Effector memory CD8-positive, alpha-beta T cell (primary cell): ENCODE measurements at places on chromosomes 2 and 18.

- no peak for DNase-seq
Measured at GRCh38 chr2:175577368-175577970, 396.0 kb upstream of the ATP5MC3 start.

DNA sequence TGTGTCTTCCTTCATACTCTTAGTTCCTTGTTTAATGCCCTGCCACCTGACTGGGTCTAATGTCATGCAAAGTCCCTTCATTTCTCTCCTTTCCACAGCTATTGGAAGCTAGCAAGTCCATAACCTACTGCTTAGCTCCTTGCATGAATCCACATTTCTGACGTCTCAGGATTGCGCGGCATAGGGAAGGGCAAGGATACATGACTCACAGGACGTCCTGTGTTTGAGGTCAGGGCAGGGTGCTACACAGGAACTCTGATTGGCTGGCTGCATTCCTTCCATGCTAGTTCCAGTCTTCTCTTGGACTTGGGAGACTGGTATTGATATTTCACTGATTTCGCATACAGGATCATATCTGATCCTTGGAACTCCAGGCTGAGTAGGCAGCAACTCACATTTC lies 137.9 kb downstream of the CDH2 start:
- DNase-seq, result no peak

DNA sequence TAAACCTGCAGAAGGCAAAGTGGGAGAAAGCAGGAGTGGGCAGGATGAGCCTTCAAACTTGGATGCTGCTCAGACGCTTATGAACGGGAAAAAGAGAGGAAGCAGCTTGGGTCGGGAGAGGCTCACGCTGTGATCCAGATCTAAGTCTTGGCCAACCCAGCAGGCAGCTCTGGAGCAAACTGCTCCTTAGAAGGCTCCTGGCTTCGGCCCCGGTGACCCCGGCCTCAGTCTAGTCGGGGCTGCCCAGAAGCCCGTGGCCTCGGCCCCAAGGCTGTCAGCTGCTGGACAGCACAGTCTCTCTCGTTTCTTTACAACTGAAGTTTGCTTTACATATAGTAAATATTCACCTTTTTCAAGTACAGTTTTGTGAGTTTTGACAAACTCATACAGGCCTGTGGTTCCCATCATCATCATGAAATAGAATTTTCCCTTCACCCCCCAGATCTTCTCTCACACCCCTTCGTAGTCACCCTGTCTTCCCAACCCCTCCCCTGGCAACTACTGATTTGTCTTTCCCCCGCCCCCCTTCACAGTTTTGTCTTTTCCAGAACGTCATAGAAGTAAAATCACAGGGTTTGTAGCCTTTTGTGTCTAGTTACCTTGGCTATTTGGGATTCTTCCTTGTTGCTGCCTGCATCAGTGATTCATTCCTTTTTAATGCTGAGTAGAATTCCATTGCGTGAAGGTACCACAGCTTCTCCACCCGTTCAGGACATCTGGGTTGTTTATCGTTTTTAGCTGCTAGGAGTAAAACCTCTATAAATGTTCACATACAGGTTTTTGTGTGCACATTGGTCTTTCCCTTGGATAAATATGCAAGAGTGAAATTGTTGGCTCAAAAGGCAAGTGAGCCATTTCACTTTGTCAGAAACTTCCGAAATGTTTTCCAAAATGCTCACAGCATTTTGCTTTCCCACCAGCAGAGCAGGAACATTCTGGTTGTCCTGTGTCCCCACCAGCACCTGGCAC lies 35.1 kb downstream of the MYO7B start:
- DNase-seq, result no peak

- no peak for DNase-seq
Measured at GRCh38 chr2:152466041-152466440, 131.1 kb downstream of the FMNL2 start.

GRCh38 chr2:19874726-19875125 lies 27.1 kb downstream of the TTC32 start:
- no peak for DNase-seq

GRCh38 chr18:8787371-8787670 lies 82.0 kb downstream of the MTCL1 start:
- no peak for DNase-seq

- no peak for DNase-seq
Measured at GRCh38 chr18:76258209-76258608, 236.8 kb downstream of the ZNF516 start.

DNA sequence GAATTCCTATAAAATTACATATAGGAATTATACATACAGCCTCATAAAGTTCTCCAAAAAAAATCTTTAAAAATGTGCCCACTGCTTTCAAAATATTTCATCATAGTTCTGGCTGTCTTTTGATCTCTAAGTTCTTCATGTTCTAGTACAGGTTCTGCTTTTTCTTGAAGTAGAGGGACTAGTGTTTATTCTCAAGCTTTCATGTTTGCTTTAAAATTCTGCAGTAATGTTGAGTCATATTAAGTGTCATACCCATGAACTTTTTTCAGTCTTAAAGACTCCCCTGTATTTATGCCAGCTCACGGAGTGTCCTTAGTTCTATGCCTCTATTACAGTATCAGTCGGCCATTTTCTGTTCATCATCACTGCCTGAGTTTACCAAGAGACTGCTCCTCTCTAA lies 54.8 kb upstream of the CCDC141 start:
- DNase-seq, result no peak

GRCh38 chr2:128503399-128504245 lies 185.0 kb upstream of the HS6ST1 start:
- DNase-seq, result no peak

DNA sequence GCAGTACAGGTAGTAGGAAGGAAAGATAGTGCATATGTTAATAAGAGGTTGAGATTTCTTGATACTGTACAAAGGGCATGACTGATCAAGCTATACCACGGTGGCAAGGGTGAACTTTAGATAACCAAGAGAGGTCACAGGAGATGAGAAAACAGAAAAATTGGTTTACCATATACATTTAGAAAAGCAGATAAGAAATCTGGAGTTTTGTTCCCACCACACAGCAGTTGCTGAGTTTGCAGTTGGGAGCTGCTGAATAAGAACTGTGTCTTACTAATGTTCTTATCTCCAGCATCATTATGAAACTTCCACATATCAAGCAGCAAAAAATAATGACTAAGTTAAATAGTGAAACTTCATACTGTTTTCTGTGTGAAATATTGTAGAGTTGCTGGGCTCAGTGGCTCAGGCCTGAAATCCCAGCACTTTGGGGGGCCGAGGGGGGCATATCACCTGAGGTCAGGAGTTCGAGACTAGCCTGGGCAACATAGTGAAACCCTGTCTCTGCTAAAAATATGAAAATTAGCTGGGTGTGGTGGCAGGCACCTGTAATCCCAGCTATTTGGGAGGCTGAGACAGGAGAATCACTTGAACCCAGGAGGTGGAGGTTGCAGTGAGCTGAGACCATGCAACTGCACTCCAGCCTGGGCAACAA lies 12.0 kb upstream of the IMPACT start:
- DNase-seq, result no peak

- DNase-seq, result no peak
Measured at GRCh38 chr2:195450552-195451113, 206.4 kb upstream of the SLC39A10 start.

DNA sequence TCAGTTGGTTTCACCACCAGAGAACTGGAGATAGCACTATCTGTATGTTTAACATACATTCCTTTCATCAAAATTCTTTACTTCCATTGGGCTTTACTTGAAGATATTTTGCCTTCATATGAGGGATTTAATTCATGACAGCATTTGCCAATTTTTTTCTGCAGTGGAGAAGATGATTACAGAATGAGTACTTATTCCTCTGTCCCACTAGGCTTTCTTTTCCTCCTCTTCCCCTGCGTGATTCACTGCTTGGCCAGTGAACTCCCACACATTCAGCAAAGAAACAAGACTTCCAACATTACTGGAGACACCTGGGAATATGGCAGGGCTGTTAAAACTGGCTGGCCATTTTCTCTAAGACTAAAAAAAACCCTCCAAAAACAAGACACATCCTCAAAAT lies 425.8 kb upstream of the KCNH7 start:
- no peak for DNase-seq

DNA sequence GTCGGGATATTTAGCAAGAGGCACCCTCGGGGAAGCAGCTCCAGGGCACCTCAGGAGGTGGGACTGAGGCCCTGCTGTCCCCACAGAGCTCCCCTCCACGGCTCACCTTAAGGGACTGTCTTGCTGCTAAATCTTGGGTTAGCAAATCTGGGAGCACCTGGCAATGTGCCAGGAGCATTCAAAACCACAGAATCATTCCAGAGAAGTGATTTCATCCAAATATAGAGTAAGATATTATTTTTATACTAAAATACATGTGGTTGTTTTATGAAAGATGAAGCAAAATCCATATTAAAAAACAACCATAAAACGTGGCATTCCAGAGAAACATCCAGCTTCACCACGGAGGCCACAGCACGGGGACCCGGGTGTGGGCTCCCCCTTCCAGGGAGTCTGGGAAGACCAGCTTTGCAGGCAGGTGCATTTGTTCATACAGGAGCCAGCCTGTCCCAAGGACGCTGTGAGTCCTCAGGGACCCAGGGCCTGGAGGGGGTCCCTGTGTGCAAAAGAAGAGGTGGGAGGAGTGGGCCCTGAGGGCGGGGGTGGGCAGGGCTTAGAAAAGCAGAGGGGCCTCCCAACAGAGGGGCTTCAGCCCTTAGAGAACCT lies 16.3 kb downstream of the HS1BP3 start:
- DNase-seq, result no peak

DNA sequence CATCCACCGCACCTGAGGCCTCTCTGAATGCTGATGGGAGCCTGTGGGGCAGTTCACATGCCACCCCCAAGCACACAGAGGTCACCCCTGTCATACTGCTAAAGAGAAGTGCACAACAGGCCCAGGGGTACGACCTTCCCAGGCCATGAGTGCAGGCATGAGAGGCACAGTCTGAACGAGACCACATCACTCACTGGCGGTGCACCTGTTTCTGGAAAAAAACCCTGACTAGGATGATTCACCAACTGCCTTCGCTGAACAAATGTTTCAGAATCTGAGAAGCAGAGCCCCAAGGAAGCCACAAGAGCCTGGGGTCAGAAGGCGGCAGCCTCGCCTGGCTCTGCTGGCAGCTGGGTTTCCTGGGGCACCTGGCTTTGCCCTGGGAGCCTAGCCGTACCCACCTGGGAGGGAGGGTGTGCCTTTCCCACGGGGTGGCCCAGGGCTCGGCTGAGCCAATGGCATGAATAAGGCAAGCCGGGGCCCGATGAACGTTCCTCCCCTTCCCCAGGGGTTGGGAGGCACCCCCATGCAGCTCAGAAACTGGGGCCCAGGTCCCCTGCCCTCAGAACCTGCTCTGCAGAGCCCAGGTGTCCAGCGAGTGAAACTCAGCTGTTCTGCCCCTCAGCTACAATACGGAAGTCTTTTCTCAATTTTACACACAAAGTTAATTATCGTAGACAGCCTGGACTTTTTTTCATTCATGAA lies 73.8 kb downstream of the HDAC4 start:
- peak; percentile 21 for DNase-seq

- DNase-seq, result no peak
Measured at GRCh38 chr2:45332567-45332966, 278.5 kb downstream of the SRBD1 start.

- DNase-seq, result no peak
Measured at GRCh38 chr2:227163485-227163997, 464 bp downstream of the COL4A4 start.

- no peak for DNase-seq
Measured at GRCh38 chr18:5543773-5544389, at the start of gene EPB41L3. EPB41L3 (minus strand) TSS chr18:5543997; CDS start chr18:5489183, 54,814 bp downstream.

- DNase-seq, result no peak
Measured at GRCh38 chr18:36045241-36045991, 21.9 kb downstream of the RPRD1A start.

GRCh38 chr2:158649846-158650245 lies 145.3 kb upstream of the DAPL1 start:
- no peak for DNase-seq

DNA sequence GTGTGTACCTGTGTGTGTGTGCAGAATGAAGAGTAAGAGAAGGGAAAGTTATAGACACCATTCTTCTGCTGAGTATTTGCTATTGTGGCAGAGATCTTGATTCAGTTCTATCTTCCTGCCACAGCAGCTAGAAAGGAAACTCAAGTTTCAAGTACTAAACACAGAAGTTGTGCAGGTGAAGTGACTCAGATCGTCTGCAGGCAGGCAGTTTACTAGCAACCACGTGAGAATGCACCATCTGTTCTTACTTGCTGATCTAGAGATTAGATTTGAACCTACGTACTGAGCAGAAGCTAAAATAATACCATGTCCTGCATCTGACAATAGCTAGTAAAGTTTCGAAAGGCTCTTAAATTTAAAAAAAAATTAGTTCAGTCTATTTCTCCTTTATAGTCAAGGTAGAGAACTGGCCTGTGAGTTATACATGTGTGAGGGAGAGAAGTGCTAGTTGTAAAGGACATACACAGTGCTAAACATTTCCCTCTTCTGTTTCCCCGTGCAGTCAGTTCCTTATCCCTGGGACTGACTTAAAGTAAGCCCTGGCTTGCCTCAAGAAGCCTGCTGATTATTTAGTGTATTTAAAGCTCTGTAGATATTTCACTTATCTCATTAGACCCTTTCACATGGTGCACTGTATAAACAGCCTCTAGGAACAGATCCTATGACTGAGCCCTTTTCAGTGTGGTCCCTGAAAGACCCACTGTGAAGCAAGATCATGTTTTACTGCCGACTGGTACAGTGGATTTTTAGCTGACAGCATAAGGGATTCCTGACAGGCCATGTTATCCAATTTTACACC lies 45.0 kb downstream of the SLC38A11 start:
- DNase-seq, result no peak

DNA sequence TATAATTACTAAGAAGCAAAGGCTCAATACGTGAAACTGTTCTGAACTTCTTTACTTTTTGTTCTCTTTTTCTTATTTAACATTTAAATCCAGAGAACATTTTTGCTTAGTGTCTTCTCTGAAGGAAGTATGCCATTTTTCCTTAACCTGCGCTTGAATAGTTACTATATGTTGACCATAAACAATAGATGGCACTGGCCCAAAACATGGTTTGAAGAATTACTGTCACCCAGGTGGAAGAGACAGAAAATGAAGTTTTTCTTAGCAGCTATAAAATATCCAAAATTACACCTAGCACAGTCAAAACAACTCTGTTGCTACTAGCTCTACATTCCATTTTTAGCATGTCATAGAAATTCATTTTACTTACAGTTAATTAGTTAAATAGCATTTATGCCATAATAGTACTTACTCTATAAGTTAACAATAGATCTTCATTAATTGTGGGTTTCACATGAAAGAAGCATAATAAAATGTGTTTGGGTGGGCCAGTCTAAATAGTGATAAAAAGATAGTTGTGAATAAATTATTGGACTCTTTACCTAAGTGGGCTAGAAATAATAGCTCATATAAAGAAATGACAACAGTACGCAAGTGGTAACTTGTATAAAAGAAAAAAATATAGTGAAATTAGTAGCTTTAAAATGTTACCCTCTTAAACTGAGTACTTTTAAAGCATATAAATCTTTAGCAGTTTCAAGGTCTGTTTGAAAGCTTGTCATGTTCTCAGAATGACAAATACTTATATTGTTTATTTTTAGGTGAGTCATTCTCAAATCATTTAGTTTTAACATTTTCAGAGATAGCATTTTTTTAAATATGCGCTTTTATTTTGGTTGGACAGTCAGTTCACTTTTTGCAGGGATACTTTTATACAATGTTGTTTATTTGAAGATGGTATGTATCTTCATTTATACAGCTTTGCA lies 3.7 kb downstream of the ETAA1 start:
- DNase-seq, result no peak
